ENCODE measurements at places on chromosomes 5 and 9.

DNA sequence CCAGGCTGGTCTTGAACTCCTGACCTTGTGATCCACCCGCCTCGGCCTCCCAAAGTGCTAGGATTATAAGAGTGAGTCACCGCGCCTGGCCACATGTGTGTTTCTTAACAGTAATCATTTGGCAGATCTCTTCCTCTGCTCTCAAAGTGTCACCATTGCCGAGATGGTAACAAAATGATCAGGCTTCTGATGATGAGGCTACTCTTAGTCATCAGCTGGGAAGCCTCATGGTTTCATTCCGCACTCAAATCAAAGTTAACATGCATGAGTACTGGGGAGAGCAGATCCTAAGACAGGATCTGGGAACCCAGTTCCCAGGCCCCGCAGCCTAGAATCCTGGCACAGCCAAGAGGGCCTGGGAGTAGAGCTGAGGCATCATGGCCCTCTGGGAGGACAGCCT is 27.4 kb downstream of the BARHL1 start:
- no peak for DNase-seq

- DNase-seq: no peak
Measured at GRCh38 chr5:164921722-164922121, 1416.3 kb downstream of the MAT2B start.

DNA sequence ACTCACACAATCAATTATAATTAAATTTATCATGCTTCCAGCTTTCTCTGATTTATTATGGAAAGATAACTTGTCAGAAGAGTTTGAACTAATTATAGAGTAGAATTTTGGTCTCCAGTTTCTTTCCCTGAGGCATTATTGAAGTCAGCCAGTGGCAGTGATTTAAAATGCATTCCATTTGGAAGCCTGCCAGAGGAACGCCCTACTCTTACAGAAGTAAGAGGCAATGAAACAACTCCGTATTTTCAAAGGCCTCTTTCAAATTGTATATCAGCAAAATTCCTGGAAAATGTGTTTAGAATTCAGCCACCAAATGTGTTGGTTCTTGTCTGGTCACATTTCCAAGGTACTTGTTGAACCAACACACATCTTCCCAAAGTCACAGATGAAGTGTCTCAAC is 640.9 kb downstream of the SEMA5A start:
- no peak for DNase-seq

GRCh38 chr5:78787783-78788182 is 139.2 kb upstream of the LHFPL2 start:
- DNase-seq: no peak

DNA sequence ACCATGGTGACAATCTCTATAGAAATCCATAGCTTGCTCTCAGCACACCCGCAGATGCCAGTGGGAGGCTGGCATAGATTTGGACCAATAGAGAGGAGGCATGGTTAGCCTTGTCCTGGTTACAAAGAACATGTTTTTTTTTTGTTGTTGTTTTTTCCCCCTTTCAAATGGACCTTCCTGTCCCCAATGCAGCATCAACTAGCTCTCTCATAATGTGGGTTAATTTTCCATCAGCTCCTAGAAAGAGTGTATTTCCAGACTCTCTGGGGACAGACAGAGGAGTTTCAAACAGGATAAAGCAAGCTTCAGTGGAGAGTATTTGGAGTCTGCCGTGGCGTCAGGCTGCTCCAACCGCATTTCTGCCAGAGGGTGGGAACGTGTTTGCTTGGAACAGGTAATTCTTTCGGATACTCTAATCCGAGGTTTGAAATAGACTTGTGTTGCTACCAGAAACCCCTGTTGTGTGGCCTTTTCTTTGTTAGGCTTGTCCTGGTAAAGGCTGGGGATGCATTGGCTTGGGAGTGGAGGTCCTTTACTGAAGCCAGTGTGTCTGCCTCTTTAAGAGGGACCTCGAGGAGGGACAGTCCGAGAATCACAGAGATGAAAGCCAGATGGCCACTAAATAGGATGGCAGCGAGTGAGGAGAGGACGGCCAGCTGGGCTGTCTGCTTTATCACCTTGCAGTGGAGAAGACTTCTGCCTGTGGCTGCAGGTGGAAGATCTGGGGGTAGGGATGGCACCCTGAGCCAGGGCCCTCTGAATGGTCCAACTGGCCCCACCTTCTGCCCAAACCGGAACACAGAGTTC is 130.5 kb upstream of the CPEB4 start:
- no peak for DNase-seq

- no peak for DNase-seq
Measured at GRCh38 chr5:151255621-151256286, 2.8 kb downstream of the GM2A start.

- DNase-seq: no peak
Measured at GRCh38 chr5:179954434-179954833, 46.7 kb upstream of the TBC1D9B start.

- no peak for DNase-seq
Measured at GRCh38 chr5:17396247-17396646, 101.8 kb upstream of the TAF11L2 start.

GRCh38 chr5:112283943-112284929 is 134.8 kb downstream of the EPB41L4A start:
- DNase-seq: no peak
